Activated CD4-positive, alpha-beta T cell treated with anti-CD3 and anti-CD28 coated beads, Interleukin-2, amount 50 U/mL, for 4 hours (primary cell): ENCODE measurements at places on chromosomes 7 and 10.

GRCh38 chr10:9038146-9038714 is 983.7 kb downstream of the GATA3 start:
- no peak for DNase-seq

- DNase-seq: no peak
Observed at GRCh38 chr10:7817576-7817975, 729 bp upstream of the TAF3 start.

DNA sequence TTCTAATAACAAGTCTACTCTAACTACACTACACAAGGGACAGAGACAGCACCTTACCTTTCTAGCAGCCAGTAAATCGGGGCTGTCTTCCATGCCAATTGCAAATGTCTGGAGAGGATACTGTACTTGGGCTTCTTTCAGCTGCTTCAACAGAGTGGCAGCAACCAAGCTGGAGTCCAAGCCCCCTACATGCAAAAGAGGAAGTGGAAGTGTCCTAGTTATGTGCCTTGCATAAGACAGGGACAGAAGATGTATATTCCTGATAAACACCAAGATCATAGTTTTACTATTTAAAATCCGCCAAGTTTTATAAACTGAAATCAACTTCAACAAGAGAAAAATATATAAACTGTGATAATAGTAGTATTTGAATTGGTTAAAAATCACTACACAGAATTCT is 14.0 kb downstream of the ASNS start:
- DNase-seq: no peak

- no peak for DNase-seq
Observed at GRCh38 chr7:101998906-101999240, 181.4 kb downstream of the CUX1 start.
